ENCODE measurements at places on chromosomes 13 and 19.
A peak's percentile ranks its signal among the peaks of the same experiment; 100 is the strongest.

DNA sequence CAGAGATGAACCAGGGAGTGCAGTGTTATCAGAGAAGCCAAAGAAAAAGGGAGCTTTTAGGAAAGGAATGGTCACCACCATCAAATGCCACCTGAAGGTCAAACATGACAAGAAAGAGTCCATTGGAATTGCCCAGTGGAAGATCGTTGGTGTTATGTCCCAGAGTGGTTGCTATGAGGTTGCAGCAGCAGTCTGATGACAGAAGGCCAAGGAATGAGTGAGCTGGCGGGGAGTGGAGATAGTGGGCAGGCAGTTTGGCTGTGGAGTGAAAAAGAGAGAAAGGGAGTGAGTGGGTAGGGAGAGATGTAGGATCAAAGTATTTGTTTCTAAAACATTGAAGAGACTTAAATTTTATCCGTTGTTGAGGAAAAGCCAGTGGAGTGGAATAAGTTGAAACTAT lies 117.4 kb upstream of the WASF3 start:
- DNase-seq, result no peak

DNA sequence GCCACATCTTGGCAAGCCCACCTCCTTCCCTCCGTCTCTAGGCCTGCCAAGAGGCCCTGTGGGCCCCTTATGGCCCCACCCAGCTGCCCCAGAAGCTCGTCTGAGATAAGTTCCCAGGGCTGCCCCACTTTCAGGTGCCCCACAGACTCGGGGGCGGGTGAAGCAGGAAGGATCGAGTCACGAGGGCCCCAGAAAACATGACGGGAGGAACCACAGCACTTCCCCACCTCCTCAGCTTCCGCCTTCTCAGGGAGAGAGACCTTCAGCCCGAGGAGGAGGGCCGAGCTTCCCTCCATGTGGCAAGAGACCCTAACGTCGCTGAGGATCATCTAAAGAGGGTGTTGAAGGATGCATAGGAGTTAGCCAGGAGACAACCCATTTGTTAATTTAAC lies 4.5 kb upstream of the IL12RB1 start:
- DNase-seq, result no peak

GRCh38 chr19:497491-497868 lies 1.2 kb downstream of the MADCAM1 start:
- no peak for DNase-seq

GRCh38 chr19:42316223-42317211 lies 3.4 kb downstream of the TMEM145 start:
- no peak for DNase-seq

DNA sequence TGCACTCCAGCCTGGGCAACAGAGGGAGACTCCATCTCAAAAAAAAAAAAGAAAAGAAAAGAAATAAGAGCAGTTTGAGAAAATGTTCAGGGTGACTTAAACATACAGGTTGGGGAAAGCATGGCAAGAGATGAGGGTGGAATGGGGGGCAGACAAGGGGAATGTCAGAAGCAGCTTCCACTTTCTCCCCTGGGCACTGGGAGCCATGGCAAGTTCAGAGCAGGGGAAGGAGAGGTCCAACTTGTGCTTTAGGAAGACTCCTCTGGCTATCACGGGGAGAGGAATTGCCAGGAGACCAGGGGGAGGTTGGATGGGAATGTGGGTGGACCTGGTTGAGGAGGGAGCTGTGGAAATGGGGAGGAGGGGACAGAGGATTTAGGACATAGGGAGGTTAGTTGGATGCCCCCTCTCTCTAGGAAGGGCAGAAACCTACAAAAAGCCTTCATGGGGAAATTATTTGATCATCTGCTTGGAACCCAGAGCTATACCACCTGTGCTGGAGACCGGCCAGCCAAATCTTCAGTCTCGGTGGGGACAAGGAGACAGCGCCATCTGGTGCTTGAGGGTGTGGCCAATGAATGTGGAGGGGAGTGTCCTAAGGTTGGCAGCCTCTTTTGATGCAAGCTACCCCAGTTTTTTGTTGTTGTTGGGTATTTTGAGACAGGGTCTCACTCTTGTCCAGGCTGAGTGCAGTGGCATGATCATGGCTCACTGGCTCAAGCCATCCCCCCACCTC lies 7.3 kb upstream of the STRN4 start:
- peak; percentile 24 for DNase-seq

DNA sequence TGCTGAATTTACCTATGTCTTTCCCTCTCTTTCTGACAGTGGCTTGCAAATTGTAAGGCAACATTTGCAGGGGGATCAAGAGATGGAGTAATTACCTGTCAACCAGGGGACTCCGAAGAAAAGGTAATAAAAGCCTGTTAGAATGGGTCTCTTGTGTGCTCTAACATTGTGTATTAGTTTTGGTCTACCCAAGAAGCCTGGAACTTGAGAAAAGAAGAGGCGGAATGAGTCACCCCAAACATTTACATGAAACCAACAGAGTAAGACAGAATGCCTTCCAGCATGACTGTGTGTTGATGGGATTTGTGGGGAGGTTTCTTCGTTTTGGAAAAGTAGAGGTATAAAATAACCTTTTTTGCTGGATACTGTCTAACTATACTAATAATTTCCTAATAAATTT lies 36.7 kb downstream of the ZAR1L start:
- no peak for DNase-seq

GRCh38 chr19:49767381-49767780 lies 580 bp downstream of the AP2A1 start:
- DNase-seq, result no peak

GRCh38 chr13:41085961-41086585 lies 24.8 kb downstream of the WBP4 start:
- DNase-seq, result no peak

- DNase-seq, result no peak
These were observed 2.6 kb upstream of the MAB21L1 start for GRCh38 chr13:35479038-35479492.

DNA sequence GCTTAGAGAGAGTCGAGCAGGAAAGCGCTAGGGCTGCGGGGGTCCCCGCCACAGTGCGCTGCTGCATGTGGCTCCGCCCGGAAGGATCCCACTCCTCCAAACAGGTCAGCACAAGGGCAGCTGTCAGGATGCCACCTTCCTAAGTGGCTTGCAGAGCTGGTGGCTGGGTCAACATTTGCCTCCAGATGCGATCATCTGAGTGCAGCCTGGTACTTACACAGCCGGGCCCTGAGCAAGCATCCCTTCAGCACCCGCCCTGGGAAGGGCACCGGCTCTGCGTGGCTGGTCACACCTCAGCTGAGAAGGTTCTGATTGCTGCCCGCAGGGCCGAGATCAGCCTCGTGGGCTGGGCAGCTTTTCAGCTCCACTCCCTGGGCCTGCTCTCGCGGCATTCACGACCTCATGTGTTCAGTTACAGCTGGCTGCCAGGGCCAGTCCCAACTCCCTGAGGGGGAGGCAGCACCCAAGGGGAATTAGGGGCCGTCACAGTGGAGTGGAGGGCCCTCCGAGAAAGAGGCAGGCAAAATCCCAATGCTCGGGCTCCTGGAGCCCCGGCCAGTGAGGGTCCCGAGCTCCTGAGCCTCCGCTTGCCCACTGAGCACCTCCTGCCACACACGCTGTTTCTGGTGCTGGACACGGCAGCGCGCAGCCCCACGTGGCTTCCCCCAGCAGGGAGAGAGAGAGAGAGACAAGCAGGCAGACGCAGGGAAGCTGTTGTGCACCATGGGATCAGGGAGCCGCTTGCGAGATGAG lies 26.8 kb downstream of the AP1M1 start:
- DNase-seq, result no peak

DNA sequence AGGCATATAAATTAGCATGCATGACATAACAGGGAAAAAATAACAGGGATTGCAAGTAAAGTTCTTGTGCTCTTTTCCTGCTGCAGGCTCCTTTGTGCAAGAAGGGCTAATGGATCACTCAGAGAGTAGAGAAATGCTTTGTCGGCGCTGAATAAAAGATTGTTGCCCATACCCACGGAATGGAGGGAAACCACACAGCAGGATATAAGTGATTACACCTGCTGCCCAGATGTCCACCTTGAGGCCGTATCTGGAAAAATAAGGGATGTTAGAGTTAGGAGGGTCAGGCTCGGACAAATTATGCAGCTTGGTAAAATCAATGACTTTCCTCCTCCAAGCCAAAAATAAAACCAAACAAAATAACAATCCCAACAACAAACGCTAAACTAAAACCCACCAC lies 322.3 kb downstream of the DCLK1 start:
- no peak for DNase-seq

DNA sequence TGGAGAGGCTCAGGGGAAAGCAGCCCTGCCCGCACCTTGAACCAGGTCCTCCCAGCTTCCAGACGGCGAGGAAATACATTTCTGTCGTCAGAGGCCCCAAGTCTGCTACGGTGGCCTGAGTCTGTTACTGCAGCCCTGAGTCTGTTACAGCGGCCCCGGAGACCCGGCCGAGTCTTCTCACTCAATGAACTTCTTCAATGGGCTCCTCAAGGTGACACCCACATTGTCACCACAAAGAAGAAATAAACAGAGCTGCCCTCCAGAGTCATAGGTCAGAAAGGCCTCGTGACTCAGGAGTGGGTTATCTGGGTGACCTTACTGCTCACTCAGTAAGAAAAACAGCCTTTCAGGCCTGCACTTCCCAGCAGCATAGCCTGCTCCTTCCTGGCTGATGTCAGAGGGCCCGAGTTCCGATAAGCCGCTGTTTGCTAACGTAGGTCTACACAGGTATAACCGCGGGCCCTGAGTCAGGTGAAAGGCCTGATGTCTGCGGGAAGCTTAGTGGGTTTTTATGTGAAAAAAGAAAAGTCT lies 66.9 kb upstream of the TM9SF2 start:
- DNase-seq, result no peak

- no peak for DNase-seq
These were observed at the start of gene IGFLR1 for GRCh38 chr19:35742121-35742724. IGFLR1 (minus strand) TSS chr19:35742452; CDS start chr19:35741180, 1,272 bp downstream.

DNA sequence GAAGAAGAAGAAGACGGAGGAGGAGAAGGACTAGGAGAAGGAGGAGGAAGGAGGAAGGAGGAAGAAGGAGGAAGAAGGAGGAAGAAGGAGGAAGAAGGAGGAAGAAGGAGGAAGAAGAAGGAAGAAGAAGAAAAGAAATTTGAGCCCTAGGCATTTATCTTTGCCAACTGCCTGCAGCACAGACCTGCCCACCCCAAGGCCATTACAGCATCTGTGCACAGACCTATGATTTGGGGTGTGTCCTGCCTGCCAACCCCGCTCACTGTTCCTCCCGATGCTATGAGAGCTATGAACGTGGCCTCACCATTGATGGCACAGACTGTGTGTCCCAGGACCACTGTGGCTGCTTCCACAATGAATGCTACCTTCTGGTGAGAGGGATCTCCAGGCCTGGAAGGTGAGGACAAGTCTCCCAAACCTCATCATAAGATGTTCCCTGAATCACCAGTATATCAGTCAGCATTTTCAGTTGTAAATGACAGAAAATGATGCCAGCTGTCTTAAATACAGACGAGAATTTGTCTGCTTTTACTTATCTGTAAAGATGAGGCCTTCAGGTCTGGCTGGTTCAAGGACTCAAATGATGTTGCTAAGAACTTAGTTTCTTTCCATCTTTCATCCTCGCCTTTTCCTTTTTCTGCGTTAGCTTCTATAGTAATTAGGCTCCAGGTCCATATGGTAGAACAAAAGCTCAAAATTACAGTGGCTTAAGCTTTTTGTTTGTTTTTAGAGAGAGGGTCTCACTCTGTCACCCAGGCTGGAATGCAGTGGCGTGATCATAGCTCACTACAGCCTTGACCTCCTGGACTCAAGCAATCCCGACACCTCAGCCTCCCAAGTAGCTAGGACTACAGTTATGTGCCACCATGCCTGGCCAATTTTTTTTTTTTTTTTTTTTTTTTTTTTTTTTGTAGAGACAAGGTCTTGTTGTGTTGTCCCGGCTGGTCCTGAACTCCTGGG lies 3.9 kb upstream of the SDHAF1 start:
- DNase-seq, result no peak

DNA sequence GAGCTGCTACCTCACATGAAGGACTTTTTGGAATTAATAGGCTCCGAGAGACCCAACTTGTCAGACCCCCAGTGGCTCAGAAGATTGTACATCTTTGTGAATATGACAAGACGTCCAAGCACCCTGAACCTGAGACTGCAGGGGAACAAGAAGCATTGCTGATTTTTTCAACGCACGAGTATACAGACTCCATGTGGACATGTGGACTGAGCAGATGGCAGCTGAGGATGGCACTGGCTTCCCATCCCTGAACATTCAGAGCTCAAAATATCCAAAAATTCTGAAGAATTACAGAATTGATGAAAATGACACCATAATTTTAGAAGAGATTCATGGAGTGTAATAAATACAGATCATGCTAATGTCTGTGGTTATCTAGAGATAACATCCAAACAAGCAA lies 254.1 kb downstream of the MZT1 start:
- DNase-seq, result peak; percentile 21

DNA sequence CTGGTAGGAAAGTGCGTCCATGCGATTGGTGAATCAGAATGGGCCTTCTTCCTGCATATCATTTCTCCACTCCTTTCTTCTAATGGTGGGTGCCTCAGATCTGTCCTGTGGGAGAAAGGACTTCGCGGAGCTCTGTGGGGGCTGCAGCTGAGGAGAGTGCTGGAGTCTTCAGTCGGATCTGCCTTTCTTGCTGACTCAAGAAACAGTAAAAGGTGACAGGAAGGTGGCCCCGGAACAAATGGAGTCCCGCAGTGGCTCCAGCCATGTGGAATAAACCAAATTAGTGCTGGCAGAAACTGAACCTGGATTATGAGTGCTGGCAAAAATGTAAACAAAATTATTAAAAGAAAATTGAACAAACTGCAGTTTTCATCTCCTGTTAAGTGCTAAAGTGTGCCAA lies 15.1 kb upstream of the GAS6 start:
- no peak for DNase-seq

DNA sequence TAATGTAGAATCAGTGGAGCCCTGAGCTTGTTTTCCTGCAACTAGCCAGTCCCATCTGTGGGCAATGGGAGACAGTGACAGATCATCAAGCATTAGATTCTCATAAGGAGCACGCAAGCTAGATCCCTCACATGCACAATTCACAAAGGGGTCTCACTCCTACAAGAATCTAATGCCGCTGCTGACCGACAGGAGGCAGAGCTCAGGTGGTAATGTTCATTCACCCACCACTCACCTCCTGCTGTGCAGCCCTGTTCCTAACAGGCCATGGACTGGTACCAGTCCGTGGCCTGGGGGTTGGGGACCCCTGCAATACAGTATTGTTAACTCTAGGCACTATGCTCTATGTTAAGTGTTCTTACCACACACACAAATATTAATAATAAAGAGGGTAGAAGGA lies 362.8 kb downstream of the RBM26 start:
- DNase-seq, result no peak

GRCh38 chr13:93344048-93344705 lies 117.6 kb downstream of the GPC6 start:
- no peak for DNase-seq

All from NCI-H446 (cell line).